ENCODE measurements at places on chromosomes 12 and 14.

GRCh38 chr12:124568431-124569374 lies 1.3 kb upstream of the NCOR2 start:
- peak; percentile 63 for DNase-seq

- no peak for DNase-seq
Measured at GRCh38 chr12:89348894-89349699, 3.2 kb downstream of the DUSP6 start.

- DNase-seq: no peak
Measured at GRCh38 chr12:32369202-32369601, 30.2 kb upstream of the FGD4 start.

DNA sequence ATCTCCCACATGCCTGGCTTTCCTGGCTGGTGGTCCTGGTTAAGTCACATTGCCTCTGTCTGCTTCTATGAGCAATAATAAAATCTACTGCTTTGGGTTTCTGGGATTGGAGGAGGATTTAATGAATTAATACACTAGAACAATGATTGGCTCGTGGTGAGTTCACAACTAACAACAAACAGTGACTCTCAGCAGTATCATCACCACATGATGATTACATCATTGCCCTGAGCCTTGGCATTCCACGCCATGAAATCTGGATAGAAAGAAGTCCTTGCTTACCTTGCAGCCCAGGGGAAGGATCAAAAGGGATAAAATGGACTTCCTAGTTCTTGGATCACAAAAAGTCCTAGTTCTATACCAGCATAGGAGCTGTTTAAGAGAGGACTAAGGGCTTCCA lies 1069.0 kb downstream of the VRK1 start:
- DNase-seq: no peak
